CD4-positive, alpha-beta T cell treated with Interleukin-4 for 4 hours (primary cell): ENCODE measurements at places on chromosomes 12 and 14.
A peak's percentile ranks its signal among the peaks of the same experiment; 100 is the strongest.

GRCh38 chr14:71533390-71533789, 398.8 kb upstream of the RGS6 start:
- no peak for DNase-seq

DNA sequence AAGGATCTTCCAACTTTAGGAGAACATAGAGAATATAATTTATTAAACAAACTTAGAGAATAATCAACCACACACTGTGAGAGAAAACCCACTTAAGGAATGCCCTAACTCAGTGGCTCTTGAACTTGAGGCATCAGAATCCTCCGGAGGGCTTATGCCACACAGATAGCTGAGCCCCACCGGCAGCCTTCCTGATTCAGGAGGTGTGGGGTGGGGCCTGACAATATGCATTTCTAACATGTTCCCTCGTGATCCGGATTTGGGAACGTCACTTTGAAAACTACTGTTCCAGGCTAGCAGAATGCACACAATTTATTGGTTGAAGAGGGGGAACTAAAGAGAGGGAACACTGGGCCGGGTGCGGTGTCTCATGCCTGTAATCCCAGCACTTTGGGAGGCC, 2.0 kb upstream of the SOAT2 start:
- no peak for DNase-seq

DNA sequence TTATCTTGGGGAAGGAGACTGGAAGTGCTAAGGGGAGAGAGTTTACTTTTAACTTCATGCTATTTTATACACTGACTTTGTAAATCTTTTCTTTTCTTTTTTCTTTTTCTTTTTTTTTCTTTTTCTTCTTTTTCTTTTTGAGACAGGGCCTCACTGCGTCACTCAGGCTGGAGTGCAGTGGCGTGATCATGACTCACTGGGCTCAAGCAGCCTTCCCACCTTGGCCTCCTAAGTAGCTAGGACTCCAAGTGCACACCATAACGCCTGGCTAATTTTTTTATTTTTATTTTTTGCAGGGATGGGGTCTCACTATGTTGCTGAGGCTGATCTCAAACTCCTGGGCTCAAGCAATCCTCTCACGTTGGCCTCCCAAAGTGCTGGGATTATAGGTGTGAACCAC, 294.6 kb upstream of the PRICKLE1 start:
- no peak for DNase-seq

DNA sequence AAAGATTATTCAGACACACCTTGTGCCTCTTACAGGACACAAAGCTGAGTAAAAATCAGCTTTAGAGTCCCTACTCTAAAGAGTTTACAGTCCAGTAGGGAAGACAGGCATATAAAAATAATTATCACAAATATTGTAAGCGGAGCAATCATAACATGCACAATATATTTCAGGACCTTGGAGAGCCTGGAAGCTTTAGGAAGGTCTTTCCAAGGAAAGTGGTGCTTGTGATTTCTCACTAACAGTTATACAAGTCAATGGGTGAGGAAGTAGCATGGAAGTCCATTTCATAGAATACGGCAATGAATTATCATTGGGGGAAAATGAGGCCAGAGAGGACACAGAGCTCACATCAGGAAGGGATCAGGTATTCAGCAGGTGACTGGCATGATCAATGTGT, 268.3 kb downstream of the C12orf50 start:
- DNase-seq: no peak

DNA sequence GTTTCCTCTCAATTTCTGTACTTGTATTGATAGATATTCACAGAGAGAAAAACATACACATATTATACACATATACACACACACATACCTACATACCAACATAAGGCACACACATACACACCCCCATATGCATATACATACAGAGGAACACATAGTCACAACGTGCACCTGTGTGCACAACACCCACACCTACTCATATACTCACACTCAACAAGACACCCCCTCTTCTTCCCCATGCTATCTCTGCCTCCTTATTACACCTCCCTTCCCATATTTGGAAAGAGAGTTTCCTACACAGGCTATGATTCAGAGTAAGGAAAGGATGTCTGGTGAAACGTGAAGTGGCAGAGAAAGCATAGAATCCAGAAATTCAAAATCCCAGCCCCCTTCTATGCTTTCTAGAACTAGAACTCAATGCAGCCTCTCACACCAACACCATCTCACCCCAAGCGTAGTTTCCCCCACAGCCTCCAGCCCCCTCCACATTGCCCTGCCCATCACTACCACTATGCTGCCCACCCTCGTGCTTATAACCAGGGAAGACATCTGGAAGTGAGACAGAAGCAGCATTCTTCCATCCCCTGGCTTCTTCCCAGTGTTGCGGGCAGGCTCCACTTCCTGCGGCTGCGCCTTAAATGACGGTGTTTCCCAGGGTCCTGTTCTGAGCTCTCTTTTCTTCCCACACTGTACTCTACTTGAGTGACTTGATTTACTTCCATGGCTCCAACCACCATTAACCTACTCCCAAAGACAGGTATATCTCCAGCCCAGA, 2.4 kb downstream of the RNASE8 start:
- no peak for DNase-seq

- DNase-seq: no peak
Observed at GRCh38 chr14:61048640-61049039, 67.6 kb downstream of the SLC38A6 start.

GRCh38 chr14:58150243-58150805, 1.7 kb downstream of the ARMH4 start:
- DNase-seq: no peak

DNA sequence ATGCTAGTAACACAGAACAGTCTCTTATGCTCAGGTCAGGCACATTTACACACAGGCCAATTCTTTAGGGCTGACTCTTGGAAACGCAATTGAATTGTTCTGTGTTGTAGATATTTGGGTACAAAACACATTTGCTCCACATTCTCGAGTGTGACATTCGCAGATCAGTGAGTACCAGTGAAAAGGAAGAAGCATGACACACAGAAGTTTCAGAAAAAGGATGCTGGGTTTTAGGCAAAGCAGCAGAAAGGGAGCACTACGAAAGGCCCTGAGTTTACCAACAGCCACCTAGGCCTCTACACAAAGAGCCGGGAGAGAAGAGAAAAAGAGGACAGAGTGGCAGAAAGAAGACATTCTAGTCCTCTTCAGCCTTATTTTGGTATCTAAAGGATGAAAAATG, 254.4 kb upstream of the BTG1 start:
- DNase-seq: peak; percentile 57

GRCh38 chr12:88185988-88186387, 43.9 kb downstream of the TMTC3 start:
- no peak for DNase-seq

GRCh38 chr12:75750716-75751306, 239.4 kb upstream of the KRR1 start:
- DNase-seq: no peak

DNA sequence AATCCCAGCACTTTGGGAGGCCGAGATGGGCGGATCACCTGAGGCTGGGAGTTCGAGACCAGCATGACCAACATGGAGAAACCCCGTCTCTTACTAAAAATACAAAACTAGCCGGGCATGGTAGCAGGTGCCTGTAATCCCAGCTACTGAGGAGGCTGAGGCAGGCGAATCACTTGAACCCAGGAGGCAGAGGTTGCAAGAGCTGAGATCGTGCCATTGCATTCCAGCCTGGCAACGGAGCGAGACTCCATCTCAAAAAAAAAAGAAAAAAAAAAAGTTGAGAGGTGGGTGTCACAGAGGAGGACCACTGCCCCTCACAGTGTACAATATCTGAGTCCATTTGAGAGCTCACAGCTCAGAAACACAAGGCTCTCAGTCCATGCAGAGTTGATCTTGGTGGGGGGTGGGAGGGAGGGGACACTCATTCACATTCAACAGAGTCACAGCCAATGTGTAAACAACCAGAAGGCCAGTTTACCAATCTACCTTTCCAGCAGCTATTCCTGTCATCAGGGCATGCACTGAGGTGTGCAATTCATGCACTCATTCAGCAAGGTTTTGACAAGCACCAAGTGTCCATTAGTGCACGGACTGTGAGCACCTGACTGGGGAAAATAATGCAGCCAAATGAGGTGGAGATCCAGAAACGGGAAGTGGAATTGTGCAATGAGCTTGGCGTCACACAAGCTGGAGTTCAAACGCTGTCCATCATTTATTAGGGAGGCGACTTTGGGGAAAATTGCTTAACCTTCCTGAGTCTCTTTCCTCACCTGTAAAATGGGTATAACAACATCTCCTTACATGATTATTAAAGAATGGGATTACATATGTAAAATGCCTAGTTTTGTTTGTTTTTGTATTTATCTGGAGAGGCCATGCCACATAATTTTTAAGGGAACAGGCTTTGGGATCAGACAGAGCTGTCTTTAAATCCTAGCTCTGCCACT, 4.4 kb upstream of the EIF5 start:
- no peak for DNase-seq

DNA sequence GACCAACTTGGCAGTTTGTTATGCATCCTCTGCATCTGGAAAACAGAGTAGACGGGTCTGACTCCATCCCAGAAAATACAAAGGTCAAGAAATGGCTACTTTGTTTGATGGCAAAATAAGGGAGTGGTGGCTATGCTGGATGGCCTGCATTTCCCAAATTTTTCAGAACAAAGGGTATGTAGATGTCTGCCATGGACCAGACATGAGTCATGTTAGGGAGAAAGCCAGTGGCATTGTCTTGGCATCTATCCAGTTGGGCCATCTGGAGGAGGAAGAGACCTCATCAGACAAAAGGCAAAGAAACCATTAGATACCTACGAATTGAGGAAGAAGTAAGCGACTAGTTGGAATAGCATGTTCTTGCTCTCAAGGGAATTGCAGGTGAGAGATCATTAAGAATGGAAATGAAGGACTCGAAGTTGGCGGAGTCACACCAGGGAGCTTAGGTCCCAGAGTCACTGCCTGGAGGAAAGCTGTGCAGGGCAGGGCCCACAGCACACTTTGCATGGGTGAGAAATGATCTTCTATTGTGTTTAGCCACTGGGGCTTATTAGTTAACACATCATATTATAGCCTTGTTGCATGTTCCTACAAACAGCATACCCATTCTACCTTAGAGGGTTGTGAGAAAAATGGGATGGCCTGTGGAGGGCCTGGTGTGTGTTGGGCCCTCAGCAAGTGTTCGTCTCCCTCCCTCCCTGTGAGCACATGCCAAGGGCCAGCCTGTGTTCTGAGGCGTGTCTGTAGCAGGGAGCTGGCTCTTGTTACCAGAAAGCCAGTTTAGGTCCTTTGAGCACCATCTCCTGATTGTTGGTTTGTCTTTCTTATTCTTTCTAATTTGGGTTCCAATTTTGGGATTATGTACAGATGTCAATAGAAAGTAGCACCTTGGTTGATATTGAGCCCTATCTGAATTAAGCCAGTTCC, 119.4 kb downstream of the KTN1 start:
- DNase-seq: no peak

GRCh38 chr12:101599311-101599710, 4.5 kb downstream of the MYBPC1 start:
- DNase-seq: no peak

- DNase-seq: no peak
Observed at GRCh38 chr12:1203735-1204019, 212.7 kb downstream of the ERC1 start.

DNA sequence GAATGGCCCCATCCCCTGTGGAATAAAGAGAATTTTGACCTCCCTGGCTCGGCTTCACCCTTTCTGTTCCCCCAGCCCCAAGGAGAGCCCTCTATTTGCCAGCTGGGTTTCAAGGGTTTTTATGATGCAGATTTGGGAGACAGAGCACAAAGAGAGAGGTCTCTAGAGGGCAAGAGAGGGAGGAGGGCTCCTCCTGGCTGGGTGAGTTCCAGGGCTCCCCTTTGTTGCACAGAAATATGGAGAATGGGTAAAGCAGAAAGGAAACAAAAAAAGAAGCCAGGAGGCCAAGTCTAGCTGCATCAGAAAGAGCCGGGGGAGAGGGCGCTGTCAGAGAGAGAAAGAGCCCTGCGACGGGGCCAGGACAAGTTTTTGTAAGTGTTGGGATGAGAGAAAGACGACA, 319.6 kb upstream of the RTL1 start:
- DNase-seq: no peak

DNA sequence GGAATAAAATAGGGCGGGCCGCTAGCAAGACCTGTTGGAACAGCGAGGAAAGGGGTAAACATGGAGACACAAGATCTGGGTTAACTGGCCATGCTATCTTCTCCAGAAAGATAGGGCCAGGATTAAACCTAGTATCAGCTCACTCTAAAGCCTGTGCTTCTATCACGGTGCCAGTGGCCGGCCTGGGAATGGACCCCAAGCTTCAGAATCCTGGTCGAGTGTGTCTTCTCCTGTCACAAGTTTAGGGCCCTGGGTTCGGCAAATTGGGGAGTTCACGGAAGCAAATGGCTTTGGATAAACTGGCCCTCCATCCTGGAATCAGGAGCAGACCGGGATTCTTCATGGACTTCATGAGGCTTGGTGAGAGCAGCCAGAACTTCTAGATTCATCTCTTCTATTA, 82.2 kb downstream of the LGMN start:
- no peak for DNase-seq

GRCh38 chr14:101072531-101072930, 169.0 kb upstream of the RTL1 start:
- DNase-seq: no peak

DNA sequence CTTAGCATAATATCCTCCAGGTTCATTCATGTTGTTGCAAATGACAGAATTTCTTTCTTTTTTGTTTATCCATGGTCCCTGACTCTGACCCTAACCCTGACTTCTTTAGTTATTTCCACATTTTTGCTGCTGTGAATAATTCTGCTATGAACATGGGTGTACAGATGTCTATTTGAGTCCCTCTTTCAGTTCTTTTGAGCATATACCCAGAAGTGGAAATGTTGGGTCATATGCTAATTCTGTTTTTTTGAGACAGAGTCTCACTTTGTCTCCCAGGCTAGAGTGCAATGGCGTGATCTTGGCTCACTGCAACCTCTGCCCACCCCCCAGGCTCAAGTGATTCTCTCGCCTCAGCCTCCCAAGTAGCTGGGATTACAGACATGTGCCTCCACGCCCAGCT, 33.1 kb downstream of the KNTC1 start:
- no peak for DNase-seq

DNA sequence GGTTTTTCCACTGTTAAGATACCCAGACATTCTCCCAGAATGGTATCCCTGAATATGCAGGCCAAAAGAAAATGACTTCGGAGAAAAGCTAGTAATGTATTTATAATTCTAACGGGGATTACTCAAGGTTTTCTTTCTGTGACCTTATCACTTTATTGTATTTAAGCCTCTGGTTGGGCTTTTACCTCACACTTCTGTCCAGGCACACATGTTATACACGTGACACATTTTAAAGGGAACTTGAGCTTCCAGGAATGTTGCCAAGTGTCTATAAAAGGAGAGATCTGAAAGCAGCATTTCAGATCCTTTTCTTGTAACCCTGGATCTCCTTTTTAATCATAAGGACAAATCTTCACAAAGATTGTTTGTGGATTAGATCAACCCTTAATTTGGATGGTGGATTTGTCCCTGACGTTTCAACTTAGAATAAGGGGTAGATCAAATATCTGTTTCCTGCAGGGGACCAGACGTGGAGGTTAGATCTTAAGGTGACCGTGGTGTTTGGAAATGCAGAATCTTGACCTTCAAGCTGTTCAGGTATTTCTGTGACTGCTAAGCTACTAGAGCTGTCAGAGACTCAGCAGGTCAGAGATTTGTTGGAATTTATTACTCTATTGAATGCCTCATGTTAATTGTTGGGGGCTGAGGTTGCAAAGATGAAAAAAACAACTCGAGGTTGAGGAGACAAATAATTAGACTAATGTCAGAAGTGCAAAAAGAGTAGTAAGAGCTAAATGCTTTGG, 1.5 kb downstream of the CIPC start:
- DNase-seq: no peak
